ENCODE measurements at places on chromosomes 2 and 18.

DNA sequence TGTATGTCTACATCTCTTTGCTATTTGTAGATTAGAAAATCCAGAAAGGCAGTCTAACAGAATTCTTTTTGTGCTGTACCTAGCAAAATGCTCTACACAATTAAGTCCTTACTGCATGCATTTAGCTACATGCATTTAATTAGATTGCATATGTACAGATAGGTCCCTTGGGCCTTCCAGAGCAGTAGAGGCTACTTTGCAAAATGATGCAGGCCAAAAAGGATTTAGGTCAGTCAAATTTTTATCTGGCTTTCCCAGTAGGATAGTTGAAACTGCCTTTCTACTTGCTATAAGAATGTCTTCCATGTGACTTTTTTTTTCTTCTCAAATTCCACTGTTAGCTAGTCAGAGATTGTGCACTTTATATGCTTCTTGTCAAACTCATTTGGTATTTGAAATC lies 19.3 kb downstream of the GALNT13 start:
- DNase-seq: no peak

DNA sequence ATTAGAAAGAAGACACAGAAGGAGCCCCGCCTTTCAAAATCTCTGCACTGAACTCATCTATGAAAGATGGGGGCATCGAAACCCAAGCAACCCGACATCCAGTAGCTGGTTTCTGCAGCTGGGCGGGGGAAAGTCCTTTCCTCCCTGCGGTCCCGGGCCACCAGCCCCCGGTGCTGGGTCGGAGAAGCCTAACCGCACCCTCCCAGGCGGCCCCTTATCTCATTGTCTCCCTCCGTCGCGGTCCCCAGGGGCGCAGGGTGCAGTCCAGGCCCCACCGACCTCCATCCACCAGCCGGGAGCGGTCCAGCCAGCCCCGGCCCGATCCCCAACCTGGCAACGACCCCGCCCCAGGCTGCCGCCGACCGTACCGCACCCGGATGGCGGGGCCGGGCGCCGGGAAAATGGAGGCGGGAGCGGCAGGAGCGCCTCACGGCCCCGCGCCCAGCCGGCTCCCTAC lies 452 bp downstream of the RAPH1 start:
- no peak for DNase-seq

- no peak for DNase-seq
Observed at GRCh38 chr2:97979904-97980303, 15.8 kb downstream of the TMEM131 start.

DNA sequence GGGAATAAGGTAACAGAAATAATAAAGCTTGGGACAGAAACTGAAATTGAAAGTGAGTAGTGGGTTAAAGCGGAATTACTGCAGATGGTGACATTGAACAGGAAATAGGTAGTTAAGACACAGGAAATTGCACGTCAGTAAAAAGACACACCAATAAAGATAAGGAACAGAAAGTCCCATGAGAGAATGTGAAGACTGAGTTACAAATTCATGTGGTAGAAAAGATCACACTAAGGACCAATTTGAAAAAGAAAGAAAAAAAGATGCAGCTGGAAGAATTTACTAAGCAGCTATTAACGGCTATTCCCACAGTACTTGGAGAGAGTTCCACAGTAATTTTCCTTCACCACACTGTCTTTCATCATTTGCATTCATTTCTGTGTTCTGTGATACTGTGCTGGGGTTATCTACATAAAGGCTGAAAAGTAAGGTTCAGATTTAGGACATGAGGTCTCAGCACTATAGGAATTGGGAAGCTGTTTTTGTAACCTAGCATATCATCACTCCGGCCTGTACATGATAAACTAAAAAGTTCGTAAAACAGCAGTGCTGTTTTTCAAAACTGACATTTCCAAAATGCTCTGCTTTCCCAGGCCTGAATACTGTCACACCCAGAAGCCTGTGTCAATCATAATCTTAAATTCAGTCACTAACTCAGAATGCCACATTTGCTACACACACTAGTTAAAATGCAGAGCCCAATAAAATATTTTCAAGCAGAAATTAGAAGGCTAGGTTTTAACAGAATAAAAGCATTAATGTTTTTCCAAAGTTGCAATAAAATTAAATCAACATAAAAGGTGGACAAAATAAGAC lies 42.9 kb downstream of the SRBD1 start:
- DNase-seq: no peak

DNA sequence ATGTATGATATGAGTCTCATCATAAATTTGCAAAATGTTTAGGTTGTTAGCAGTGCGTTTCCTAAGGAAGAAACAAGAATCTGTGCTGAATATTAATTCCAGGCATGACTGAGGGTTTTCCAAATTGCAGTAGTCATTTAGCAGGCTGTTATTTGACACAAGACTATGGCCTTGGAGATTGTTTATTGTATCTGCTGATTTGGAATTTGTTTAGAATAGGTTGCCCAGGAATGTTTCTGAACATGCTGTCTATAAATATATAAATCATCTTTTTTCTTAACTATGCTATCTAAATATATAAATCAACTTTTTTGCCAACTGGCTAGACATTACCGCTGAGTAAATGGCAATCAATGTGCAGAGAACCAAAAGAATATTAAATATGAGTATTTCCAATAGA lies 90.9 kb downstream of the DOK6 start:
- DNase-seq: no peak

DNA sequence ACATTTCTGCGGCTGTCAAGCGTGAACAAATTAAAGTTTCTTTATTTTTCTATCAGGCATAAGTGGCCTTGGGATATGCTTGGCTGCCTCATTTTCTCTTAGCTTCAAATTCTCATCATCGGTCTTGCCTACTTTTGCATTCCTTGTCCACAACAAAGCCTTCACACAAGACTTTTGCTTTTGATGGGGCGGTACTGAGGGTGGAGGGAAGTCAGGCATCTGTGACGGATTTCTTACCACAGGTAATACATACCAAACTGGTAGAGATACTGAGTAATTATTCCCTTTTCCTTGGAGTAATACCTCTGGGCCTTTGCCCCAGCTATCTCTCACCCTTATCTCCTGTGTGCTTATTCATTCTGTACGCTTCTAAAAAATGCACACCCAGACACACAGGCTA lies 468.3 kb upstream of the RGPD4 start:
- no peak for DNase-seq
